Dermis blood vessel endothelial cell (primary cell): ENCODE measurements at places on chromosomes 5 and 9. TPM values are rescaled to one million over a fixed set of nuclear protein-coding genes. Genes with fewer than 3 reads are reported as not detected.

Gene STPG3
- 0.34 TPM in 1 of 2 replicates, not detected in the other for total RNA-seq

Gene CCNB1
- total RNA-seq: 63.8 and 223 TPM in 2 replicates

Gene OTULINL
- total RNA-seq: 0.34 and 0.56 TPM in 2 replicates

Gene SLC6A19
- total RNA-seq: not detected in 2 replicates

Gene COL23A1
- total RNA-seq: 0.09 and 0.17 TPM in 2 replicates
